ENCODE measurements at places on chromosomes 4 and X.

GRCh38 chr4:12409507-12410190 lies 981.0 kb upstream of the HS3ST1 start:
- peak; percentile 45 for DNase-seq

GRCh38 chrX:9912351-9913145 lies 54.6 kb upstream of the CLDN34 start:
- DNase-seq = peak; percentile 29

GRCh38 chr4:16992566-16993225 lies 94.3 kb upstream of the LDB2 start:
- no peak for DNase-seq

DNA sequence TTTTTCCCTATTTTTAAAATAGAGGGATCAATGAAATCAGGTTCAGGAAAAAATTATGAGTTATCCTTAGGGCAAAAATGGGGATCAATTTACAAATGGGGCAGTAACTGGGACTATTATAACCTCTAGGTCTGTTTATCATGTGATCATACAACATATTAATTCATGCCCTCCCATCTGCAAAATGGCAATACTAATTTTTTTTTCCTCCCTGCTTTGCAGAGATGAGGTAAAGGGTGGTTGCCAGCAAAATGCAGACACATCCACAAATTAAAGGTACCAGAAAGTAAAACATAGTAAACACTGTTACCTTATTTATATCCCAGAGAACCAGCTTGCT lies 467 bp downstream of the HSD17B11 start:
- DNase-seq = no peak

DNA sequence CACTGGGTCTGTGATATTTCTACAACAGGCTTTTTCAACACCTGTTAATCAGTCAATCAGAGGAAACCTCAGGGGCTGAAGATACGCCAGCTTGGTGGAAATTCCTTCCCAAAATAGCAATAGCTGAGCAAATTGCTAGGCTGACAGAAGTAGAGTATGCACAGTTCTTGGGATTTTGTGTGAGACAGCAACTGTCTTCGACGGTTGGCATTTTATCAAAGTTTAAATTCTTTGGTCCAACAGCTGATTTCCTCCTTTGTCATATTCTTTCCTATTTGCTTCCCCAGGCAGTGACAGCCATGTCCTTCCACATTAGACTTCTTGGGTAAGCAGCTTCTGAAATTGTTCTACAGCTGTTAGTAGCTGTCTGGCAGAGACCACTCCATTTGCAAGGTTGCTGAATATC lies 8.0 kb upstream of the PALLD start:
- DNase-seq = no peak

DNA sequence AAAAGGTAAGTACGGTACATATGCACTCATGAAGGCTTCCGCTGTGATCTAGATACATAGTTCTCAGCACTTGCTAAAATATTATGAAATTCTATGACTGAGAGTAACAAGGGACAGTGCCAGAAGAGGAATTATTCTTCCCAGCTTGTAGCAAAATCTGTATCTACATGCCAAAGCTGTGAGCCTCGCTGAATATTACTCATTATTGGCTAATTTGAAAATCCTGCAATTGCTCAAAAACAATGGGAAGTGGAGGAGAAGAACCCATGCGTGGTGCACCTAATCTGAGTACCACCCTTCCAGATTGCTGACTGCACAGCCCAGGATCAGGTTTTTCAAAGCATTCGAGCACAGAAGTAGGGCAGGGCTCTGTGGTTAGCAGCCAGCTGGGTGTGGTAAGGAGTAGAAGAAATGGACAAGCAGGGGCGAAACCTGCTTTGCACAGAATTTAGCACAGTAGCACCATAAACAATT lies 17.4 kb upstream of the PDCL2 start:
- peak; percentile 91 for DNase-seq

DNA sequence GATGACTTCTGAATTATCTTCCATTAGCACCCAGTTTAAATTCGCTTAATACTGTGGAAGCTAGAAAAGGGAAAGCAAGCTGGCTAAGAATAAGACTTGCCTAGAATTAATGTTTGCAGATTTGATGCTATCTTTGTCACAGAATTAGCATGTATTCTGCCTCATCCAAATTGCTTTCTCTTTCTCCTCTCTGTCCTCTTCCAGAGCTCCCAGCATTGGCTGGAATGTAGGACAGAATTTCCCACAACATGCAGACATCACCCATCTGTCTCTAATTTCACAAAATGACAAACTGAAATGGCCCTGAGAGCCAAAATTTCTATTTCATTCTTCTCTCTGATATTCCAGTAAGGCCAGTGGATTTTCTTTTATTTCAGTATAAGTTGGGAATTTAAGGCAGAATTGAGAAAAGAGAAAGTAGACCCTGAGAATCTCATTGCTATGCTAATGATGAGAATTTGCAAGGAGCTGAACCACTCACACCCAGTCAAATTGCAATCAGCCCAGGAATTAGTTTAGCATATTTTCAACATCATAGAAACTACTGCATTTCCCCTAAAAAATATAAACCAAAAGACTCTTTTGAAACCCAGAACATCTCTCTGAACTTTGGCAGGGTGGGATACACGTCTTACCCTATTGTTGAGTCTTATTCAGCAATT lies 188.8 kb downstream of the RCHY1 start:
- DNase-seq = no peak

DNA sequence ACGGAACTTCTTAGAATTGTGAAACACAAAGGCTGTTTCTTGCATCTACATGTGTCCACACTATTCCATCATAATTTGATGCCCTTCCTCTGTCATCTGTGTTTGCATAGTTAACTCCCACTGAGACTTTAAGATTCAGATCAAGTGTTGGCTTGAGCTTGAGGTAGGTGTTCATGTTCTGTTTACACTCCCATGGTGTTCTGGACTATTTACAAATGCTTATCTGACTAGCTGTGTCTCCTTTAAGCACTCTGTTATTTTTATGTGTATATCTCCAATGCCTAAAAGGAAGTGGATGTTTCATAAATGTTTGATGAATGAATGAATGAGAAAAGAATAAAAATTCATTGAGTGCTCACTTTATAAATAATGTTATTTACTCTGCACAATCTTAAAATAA lies 622.7 kb downstream of the RAB28 start:
- DNase-seq = no peak

All from RWPE1 (cell line).